Left lobe of liver (tissue), 2 donors: ENCODE measurements at places on chromosomes 2 and 18. TPM values are rescaled to one million over a fixed set of nuclear protein-coding genes. Genes with fewer than 3 reads are reported as not detected.

DNA sequence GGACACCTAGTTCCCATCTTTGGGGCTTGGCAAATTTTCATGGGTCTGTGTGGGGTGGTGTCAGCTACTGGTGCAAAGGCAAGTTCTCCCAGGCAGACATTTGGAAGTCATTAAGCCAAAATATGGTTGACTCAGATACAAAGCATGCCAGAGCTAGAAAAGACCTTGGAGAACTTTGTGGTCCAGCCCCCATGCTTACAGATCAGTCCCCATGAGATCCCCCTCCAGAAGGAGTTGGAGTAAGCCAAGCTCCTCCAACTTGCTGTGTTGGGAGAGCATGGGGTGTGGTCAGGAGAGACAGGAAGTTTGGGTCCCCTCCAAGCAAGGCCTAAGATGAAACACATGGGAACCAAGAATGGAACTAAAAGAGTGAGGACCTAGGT, 224.5 kb downstream of the CYP26B1 start:
- DNase-seq = peak; percentile 28

DNA sequence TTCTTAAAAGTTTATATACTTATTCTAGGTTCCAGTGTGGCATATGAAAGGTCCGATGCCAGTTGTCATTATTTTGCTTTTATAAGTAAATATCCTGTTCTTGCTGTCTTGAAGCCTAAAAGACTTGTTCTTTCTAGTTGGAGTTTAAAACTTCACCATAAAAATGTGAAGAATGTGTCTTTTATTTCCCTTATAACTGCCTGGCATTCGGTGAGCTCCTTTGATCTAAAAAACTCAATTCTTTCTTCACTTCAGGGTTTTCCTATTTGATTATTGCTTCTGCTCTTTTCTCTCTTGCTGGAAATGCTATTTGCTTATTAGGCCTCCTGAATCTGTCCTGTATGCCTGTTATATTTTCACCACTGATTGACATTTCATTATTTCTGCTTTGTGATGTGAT, 51.6 kb downstream of the TSPYL6 start:
- DNase-seq = no peak

DNA sequence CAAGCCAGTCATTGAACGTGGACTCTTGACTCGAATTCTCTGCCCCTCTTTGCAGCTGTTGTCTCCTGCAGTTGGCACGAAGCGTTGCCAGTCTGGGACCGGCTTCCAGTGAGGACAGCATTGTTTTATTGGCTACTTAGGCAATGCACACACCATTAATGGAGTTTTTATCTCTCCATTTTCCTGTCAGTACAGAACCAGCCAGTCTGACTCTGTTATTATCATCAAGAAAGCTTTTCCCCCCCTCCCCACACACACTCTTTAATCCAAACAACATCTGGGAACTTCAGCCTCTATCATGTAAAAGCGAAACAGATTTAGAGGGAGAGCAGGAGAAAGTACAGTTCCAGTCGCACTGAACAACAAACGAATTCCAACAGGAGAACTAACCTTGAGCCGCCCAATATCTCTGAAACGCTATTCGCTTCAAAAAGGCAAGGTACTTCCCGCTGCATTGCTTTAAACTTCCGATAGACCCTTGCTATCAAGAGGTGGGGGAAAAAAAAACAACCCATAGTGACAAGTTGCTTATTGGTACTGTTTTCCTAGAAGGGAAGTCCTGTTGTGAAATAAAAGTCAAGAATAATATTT, 38.2 kb downstream of the ACVR1 start:
- peak; percentile 72 for DNase-seq

DNA sequence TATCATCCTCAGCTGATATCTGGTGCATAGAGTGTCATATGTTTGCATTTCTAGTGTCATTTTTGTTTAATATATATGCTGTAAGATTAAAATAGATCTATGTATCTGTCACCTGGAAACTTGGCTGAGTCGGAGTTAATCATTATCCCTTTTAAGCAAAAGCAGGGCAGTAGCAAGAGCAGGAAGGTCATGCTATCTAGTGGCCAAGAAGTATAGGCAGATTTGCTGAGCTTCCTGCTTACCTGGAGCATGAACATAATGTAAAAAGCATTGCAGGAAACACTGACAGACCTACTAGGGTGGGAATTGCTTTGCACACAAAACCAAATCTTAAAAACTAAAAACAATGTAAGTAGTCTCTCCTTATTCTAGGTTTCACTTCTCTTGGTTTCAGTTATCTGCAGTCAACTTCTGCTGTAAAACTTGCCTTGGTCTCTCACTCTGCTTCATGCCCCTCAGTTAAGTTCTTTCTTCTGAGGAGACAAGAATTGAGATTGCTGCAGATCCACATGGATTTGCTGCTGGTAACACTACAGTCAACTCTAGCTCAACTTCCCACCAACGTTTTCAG, 295.3 kb downstream of the CDH7 start:
- DNase-seq = no peak

GRCh38 chr2:177551989-177552421, 159.4 kb downstream of the AGPS start:
- DNase-seq = no peak

DNA sequence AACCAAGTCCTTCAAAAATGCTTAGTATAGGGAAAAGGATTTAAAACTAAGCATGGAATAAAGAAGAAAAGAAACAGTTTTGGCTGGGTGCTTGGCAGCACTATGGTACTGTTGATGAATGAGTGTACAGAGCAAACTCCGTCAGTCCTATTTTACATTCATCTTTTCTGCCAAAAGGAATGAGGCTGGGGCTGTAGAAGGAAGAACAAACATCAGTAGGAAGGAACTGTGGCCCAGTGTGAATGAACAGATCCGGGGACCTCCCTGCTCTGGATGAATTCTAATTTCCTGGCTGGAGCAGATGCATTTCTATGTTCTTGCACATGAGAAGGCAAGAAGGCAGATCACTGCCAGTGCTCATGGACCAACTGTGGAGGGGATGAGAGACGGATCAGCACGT, 474.0 kb upstream of the MEIS1 start:
- no peak for DNase-seq

DNA sequence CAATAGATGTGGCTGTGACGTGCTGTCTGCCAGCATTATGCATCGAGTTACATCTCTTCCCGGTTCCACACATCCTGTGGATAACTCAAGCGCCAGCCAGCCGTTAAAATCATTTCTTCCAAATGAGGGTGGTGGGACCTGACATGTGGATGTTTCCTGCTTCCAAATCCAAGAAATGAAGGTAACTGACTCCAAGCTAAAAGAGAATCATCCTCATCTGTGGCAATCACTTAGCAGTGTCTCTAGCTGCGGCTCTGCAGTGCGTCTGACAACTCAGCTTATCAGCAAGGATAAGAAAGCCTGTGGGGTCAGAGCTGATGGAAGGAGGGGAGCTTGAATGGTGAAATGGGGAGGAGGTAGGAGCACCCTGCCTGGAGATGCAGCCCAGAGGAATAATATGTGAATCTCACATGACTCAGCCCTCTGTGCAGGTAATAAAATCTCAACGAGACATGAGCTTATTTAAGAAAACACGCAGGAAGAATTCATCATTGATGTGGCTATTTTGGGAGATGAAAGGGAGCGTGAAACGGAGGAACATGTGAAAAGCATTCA, 382.2 kb upstream of the TRIB2 start:
- DNase-seq = no peak

The SANBR gene
- 2.0 TPM for total RNA-seq

The KANSL1L gene
- total RNA-seq = 14.2 TPM

GRCh38 chr18:58015065-58015780, 28.8 kb upstream of the NEDD4L start:
- DNase-seq = no peak

The NEUROD1 gene
- not detected for total RNA-seq

The E2F6 gene
- 5.0 TPM for total RNA-seq

DNA sequence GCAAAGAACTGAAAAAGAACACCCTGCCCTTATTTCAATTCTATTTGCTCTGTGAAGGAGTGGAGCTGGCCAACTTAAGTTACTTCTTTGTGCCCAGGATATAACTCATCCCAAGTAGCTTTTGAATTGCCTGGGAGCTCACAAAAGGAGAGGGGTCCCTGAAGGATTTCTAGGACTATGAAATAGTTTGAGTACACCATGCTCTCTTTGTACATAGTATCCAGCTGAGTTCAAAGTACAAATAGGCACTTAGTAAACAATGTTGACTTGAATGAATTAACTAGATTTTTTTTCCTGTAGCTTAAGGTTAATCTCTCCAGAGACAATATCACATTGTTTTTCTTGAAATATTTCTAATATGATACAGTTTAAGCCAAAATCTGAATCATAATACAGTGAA, 47.7 kb downstream of the ZC3H15 start:
- DNase-seq = no peak

The REG3G gene
- total RNA-seq = 0.53 TPM

DNA sequence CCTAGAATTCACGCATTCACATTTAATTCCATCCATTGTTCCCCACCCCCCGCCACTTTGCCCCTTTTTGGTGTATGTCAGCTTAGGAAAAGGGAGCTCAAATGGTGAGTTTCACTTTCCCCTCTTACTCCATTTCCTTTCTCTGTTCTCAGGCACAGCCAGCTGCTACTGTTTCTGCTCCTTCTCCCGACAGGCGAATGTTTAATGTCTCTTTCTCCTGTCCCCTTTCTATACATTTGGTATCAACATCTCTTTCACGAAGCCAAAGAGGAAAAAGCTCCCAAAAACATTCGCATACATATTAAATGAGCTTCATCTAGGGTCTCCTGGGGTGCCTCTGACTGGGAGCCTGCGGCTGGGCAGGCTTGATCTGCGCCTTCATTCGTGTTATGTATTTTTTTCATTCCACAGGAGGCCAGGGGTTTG, 124.2 kb upstream of the SATB2 start:
- no peak for DNase-seq

The CAPN13 gene
- 0.08 TPM for total RNA-seq

GRCh38 chr18:57923611-57924010, 120.4 kb upstream of the NEDD4L start:
- no peak for DNase-seq

The PLA2R1 gene
- total RNA-seq = 1.3 TPM

DNA sequence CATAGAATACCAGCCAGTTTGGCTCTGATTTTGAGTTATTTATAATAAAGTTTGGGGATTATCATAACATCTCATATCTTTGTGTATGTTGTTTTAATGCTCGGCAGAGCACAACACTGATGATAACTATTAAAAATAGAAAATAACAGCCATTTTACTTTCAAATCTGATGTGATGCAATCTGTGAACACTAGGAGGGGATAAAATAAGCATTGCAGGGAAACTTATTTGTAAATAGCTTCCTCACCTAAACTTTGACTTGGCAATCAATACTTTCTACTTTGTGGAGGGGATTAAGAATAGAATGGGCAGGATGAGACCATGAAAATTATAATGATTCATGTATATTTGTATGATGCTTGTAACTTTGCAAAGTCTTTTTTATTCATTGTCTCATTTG, 54.4 kb downstream of the USP14 start:
- no peak for DNase-seq

DNA sequence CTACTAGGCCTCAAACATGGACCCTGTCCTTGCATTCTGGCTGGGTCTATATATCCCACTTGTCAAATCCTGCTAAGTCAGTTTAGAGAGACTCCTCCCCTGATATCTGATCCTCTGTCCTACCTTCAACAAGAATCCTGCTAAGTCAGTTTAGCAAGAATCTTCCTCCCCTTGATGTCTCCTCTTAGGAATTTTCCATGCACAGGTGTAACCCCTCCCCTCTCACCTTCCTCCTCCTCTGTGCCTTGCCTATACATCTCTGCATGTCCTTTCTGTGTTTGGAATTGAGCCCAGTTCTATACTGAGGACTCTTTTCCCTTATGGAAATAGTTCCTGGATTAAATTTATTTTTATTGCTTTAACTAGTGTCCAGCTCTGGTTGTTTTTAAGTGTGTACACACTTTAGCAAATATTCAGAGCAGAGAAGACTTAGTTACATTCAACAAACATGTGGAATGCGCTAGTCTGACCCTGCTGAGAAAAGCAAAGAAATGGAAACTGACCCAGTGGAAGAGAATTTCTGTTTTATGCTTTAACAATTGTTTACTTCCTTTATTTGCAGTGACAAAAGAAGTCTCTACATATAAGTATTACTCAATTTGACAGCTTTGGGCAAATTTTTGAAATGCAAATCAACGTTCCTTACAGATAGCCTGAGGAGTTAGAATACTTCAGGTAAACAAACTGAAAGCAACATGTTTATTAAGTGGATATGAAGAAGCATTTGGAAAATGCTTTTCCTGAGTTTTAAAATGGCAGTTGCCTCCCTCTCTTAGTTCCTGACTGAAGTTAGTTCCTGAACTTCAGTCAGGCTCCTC, 80.6 kb downstream of the RIT2 start:
- no peak for DNase-seq

The NT5DC4 gene
- total RNA-seq = not detected

The NPAS2 gene
- total RNA-seq = 23.9 TPM

DNA sequence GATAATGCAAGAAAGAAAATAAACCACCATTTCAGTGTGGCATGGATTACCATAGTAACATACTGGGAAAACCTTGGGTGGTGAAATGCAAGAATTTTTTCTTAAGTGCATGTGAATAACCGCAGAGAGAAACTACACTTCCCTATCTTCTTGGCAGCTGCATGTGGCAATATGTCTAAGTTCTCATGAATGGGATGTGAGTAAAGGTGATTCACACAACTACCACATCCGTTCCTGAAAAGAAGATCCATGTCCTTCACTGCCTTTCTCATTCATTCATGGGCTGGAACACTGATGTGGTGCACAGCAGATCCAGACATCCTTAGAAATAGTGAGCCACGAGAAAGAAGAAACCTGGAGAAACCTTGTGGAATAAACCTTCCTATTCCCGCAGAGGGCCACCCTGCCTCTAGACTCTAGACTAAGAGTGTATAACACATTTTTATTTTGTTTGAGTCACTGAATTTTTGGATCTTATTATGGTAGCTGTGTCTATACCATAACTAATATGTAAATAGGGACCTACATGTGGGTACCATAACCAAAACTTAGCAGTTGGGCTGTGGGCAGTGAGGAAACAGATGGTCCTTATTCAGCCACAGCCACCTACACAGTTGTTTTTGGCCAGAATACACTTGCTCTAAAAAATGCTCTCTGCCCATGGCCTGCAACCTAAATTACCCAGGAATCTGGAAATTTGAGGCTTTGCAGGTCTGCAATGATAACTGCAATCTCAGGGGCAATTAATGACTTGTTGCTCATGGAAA, 573.3 kb downstream of the LRP1B start:
- DNase-seq = no peak

GRCh38 chr18:23879544-23879943, 135.0 kb upstream of the TTC39C start:
- DNase-seq = no peak

DNA sequence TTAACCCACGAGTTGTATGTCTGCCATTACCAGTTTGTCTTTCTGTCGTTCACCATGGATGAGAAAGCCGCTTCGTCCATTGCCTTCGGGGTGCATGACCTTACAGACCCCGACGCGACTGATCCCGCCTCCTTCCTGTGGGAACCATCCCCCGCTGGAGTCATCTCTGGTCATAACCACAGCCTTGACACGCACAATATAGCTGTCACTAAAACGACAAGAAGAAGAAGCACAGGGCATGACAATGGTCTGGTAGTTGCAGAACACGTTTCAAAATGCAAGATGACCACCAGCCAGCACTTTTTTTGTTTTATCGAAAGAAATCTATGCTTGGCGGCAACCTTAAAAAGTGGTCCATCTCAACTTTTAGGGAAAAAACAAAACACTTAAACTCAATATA, 87.7 kb downstream of the SPRED2 start:
- DNase-seq = no peak

GRCh38 chr18:29540548-29540947, 1363.6 kb upstream of the CDH2 start:
- DNase-seq = no peak

The PLCD4 gene
- total RNA-seq = 0.43 TPM
